ENCODE measurements at places on chromosomes 6 and 20. TPM values are rescaled to one million over a fixed set of nuclear protein-coding genes. Genes with fewer than 3 reads are reported as not detected.

SLC22A3 gene
- 2.7 TPM for total RNA-seq

TRIM10 gene
- total RNA-seq, result not detected

PGC gene
- total RNA-seq, result not detected

MYO6 gene
- 19.9 TPM for total RNA-seq

POFUT1 gene
- total RNA-seq, result 47.6 TPM

PMEPA1 gene
- total RNA-seq, result 15.2 TPM

ZNF165 gene
- total RNA-seq, result 0.97 TPM

MOG gene
- not detected for total RNA-seq

TBXT gene
- not detected for total RNA-seq

MLIP gene
- total RNA-seq, result 0.32 TPM

EYS gene
- under 0.01 TPM for total RNA-seq

APMAP gene
- 73.7 TPM for total RNA-seq

GSTA3 gene
- not detected for total RNA-seq

C20orf141 gene
- total RNA-seq, result not detected

ENPP4 gene
- 1.6 TPM for total RNA-seq

CPXM1 gene
- 0.22 TPM for total RNA-seq

CYP39A1 gene
- 8.4 TPM for total RNA-seq

C20orf202 gene
- not detected for total RNA-seq

HLA-DQB1 gene
- not detected for total RNA-seq

FOXC1 gene
- 88.4 TPM for total RNA-seq

TPD52L1 gene
- total RNA-seq, result 273 TPM

FRK gene
- total RNA-seq, result 1.0 TPM

HINT3 gene
- total RNA-seq, result 21.4 TPM

SLC17A9 gene
- 6.9 TPM for total RNA-seq

EDN3 gene
- total RNA-seq, result not detected

TP53TG5 gene
- not detected for total RNA-seq

SLC17A2 gene
- not detected for total RNA-seq

NFATC2 gene
- 1.1 TPM for total RNA-seq

RNF144B gene
- 16.6 TPM for total RNA-seq

PPP1R3G gene
- 2.1 TPM for total RNA-seq

PTCRA gene
- not detected for total RNA-seq

HTR1E gene
- not detected for total RNA-seq

MAK gene
- 0.13 TPM for total RNA-seq

Measured in articular chondrocyte of knee joint (primary cell).